Activated CD4-positive, alpha-beta memory T cell treated with anti-CD3 and anti-CD28 coated beads, Interleukin-2, amount 10 ng/mL, durations not matched to agents 7 days and 5 days (primary cell): ENCODE measurements at places on chromosomes 1 and 21. TPM values are rescaled to one million over a fixed set of nuclear protein-coding genes. Genes with fewer than 3 reads are reported as not detected.

BGLAP gene
- 1.5 TPM for total RNA-seq

PYCR2 gene
- total RNA-seq, result 105 TPM

RPTN gene
- not detected for total RNA-seq

TXNIP gene
- 407 TPM for total RNA-seq

ICOSLG gene
- total RNA-seq, result 6.6 TPM

SYTL1 gene
- 136 TPM for total RNA-seq

DNA sequence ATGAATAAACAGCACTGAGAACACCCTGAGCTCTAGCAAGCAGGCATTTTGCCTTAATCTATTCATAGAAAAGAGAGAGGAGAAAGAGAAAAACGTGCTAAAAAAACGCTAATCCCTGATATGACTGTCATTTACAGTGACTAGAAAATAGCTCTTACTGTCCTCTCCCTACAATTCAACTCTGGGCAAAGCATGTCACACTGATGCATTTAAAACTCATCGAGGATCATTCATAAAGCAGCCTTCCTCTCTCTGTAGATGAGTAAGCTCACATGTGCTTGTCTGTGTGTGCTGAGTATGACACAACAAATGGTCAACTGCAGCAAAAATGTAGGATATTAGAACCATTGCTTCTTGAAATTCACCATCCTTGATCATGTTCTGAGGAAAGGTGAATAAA lies 109.0 kb downstream of the SGIP1 start:
- H3K4me1 ChIP-seq, result no peaks in the 10 kb centered on the region
- DNase-seq, result no peak
- H3K36me3 ChIP-seq, result no peaks in the 10 kb centered on the region
- H3K27ac ChIP-seq, result no peak overlapping the region
- peaks cover 23% of the 10 kb centered on the region for H3K27me3 ChIP-seq
- H3K4me3 ChIP-seq, result no peak overlapping the region

- H3K36me3 ChIP-seq, result peaks cover 7% of the 10 kb centered on the region
- H3K27ac ChIP-seq, result no peak overlapping the region
- DNase-seq, result no peak
- no peak overlapping the region for H3K4me3 ChIP-seq
- H3K27me3 ChIP-seq, result no peaks in the 10 kb centered on the region
Measured at GRCh38 chr21:28705616-28706015, 287.1 kb downstream of the LTN1 start.

- DNase-seq, result no peak
- no peak overlapping the region for H3K27ac ChIP-seq
- H3K36me3 ChIP-seq, result peaks cover 7% of the 10 kb centered on the region
- no peak overlapping the region for H3K4me3 ChIP-seq
- H3K4me1 ChIP-seq, result peaks cover under 1% of the 10 kb centered on the region
Measured at GRCh38 chr1:12486401-12487005, 131.5 kb downstream of the DHRS3 start.

DNA sequence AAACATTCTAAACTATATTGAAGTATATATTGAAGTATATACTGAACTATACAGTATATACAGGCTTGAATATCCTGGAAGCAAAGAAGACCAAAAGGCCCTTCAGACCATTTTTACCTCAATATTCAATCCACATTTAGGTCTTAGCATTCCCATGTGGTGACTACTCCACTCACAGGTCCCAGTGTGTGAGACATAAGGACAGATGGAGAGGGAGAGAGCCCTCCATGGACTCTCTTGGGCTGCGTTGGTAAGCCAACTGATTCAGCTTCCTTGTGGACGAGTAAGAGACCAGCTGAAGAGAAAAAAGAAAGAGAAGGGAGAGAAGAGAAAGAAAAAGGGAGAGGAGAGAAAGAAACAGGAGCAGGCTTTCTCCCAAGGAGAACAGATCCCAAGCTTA lies 37.3 kb upstream of the ZRANB2 start:
- H3K27ac ChIP-seq, result no peak overlapping the region
- H3K4me3 ChIP-seq, result no peak overlapping the region
- H3K36me3 ChIP-seq, result no peaks in the 10 kb centered on the region
- no peaks in the 10 kb centered on the region for H3K4me1 ChIP-seq
- DNase-seq, result no peak

GRCh38 chr1:227472772-227473171 lies 90.6 kb upstream of the ZNF678 start:
- H3K4me1 ChIP-seq, result no peaks in the 10 kb centered on the region
- H3K36me3 ChIP-seq, result no peaks in the 10 kb centered on the region
- DNase-seq, result no peak
- H3K27ac ChIP-seq, result no peak overlapping the region
- H3K27me3 ChIP-seq, result peaks cover 21% of the 10 kb centered on the region
- no peak overlapping the region for H3K4me3 ChIP-seq

DNA sequence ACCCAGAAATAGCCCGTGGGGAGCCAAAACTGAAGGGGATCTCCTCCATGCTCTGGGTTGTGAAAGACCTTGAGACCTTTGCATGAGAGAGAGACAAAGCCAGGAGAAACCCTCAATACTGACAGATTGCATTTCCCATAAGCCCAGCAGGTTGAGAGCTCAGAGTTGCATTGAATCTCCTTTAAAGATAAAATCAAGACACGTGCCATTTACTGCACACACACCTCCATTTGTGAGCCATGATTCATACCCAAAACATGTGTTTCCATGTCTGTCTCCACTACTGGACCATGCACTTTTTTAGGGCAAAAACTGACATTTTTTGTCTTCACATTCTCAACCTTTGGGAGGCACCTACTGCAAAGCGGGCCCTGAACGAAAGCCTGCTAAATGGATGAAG lies 144.0 kb upstream of the NRIP1 start:
- DNase-seq, result no peak
- H3K27ac ChIP-seq, result no peak overlapping the region
- no peak overlapping the region for H3K4me3 ChIP-seq
- H3K27me3 ChIP-seq, result peaks cover 1% of the 10 kb centered on the region

GRCh38 chr1:193335806-193336428 lies 149.5 kb upstream of the B3GALT2 start:
- peaks cover 8% of the 10 kb centered on the region for H3K36me3 ChIP-seq
- peaks cover 6% of the 10 kb centered on the region for H3K4me1 ChIP-seq
- DNase-seq, result no peak

GRCh38 chr1:224106568-224107281 lies 7.2 kb upstream of the FBXO28 start:
- H3K27me3 ChIP-seq, result peaks cover 25% of the 10 kb centered on the region
- H3K4me1 ChIP-seq, result peaks cover 3% of the 10 kb centered on the region
- no peaks in the 10 kb centered on the region for H3K36me3 ChIP-seq
- H3K4me3 ChIP-seq, result no peak overlapping the region
- DNase-seq, result peak; percentile 31

- H3K27ac ChIP-seq, result no peak overlapping the region
- H3K27me3 ChIP-seq, result no peaks in the 10 kb centered on the region
- DNase-seq, result no peak
- no peak overlapping the region for H3K4me3 ChIP-seq
- peaks cover 37% of the 10 kb centered on the region for H3K36me3 ChIP-seq
Measured at GRCh38 chr1:236160540-236161127, 18.3 kb downstream of the GPR137B start.

- H3K27me3 ChIP-seq, result no peaks in the 10 kb centered on the region
- H3K36me3 ChIP-seq, result peaks cover 17% of the 10 kb centered on the region
- peaks cover 78% of the 10 kb centered on the region for H3K4me1 ChIP-seq
- DNase-seq, result no peak
Measured at GRCh38 chr21:34934350-34934749, 114.8 kb downstream of the RUNX1 start.

GRCh38 chr21:33541756-33542639 lies at the start of gene GART:
GART (minus strand) TSS chr21:33542117; CDS start chr21:33539315, 2,802 bp downstream.
- DNase-seq, result peak; percentile 86
- H3K27ac ChIP-seq, result peak within 1 kb of the TSS; percentile 98
- peaks cover 34% of the 10 kb centered on the region for H3K4me1 ChIP-seq
- H3K36me3 ChIP-seq, result peaks cover 61% of the 10 kb centered on the region
- H3K4me3 ChIP-seq, result peak within 1 kb of the TSS; percentile 90
- H3K27me3 ChIP-seq, result no peaks in the 10 kb centered on the region

- peaks cover 37% of the 10 kb centered on the region for H3K27me3 ChIP-seq
- H3K36me3 ChIP-seq, result no peaks in the 10 kb centered on the region
- H3K27ac ChIP-seq, result no peak overlapping the region
- no peak for DNase-seq
- no peak overlapping the region for H3K4me3 ChIP-seq
- peaks cover 9% of the 10 kb centered on the region for H3K4me1 ChIP-seq
Measured at GRCh38 chr1:236608930-236609726, 4.8 kb upstream of the HEATR1 start.

DNA sequence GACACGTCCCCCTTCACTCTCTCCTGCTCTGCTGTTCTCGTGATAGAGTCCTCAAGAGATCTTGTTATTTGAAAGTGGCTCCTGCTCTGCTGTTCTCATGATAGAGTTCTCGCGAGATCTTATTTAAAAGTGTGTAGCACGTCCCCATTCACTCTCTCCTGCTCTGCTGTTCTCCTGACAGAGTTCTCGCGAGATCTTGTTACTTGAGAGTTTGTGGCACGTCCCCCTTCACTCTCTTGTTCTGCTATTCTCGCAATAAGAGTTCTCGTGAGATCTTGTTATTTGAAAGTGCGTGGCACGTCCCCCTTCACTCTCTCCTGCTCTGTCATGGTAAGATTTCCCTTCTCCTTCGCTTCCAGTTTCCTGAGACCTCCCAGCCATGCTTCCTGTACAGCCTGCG lies 47.9 kb downstream of the SMYD3 start:
- no peak overlapping the region for H3K27ac ChIP-seq
- no peaks in the 10 kb centered on the region for H3K36me3 ChIP-seq
- no peaks in the 10 kb centered on the region for H3K27me3 ChIP-seq
- DNase-seq, result no peak

DNA sequence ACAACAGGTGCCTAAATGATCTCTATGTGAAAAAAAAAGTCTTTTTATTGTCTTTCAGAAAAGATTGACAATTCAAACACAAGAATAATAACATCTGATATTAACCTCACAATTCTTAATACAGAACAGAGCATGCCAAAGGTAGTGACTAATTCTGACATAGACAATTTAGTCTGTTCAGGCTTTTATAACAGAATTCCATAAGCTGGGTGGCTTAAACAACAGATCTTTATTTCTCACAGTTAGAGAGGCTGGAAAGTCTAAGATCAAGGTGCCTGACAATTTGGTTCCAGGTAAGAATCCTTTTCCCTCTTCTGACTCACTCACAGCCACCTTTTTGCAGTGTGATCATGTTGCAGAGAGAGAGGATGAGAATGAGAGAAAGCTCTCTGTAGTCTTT lies 27.0 kb downstream of the DPYD start:
- H3K36me3 ChIP-seq, result peaks cover 10% of the 10 kb centered on the region
- H3K4me3 ChIP-seq, result no peak overlapping the region
- DNase-seq, result no peak
- no peaks in the 10 kb centered on the region for H3K27me3 ChIP-seq
- no peaks in the 10 kb centered on the region for H3K4me1 ChIP-seq
- H3K27ac ChIP-seq, result no peak overlapping the region
